ENCODE measurements at places on chromosomes 12 and 14.

GRCh38 chr12:7146906-7147305 is 16.7 kb downstream of the CLSTN3 start:
- DNase-seq = no peak

DNA sequence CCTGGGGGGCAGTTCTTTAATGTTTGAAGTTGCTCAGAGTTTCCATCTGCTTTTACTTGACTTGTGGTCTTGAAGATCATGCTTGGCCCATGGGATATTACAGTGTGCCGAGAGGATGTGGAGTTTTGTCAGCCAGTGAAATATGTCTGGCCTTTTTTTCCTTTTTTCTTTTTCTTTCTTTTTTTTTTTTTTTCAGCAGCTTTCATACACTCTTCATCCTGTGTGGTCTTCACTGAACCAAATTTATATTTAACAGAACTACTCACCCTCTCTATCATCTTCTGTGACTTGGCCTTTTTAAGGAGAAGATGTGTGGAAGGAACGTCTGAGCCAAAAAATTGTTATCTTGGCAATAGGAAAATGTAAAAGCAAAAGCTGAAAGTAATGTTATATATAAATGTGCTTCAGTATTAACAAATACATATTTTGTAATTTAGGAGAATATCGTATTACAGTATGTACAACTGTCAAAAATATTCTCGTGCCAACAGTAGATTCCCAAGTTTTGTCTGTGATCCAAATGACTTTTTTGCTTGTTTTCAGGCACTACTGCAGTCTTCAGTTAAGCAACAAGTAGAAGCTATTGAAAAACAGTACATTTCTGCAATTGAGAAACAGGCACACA is 200.6 kb downstream of the CCDC91 start:
- DNase-seq = no peak

DNA sequence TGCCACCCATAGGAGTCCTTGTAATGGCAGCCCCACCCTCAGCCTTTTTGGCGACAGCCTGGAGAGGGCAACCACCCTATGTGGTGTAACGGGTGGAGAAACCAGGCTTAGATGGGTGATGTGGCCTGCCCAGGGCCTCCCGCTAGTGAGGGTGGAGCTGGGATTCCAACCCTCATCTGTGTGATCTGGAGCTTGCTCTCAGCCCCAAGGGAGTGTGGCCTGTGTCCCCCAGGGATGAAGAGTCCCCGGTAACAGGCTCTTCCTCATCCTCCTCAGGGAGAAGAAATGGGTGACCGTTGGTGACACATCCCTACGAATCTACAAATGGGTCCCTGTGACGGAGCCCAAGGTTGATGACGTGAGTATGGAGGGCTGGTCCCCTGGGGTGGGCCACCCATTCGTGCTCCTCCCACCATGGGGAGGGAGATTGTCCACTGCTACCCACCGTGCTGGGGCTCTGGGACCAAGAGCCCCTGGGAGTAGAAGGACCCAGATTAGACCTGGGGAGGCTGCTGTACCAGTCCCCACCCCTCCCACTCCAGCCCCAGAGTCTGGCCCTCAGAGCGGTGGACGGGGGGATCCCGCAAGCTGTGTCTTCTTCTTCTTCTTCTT is 8.8 kb downstream of the BCL7A start:
- no peak for DNase-seq

GRCh38 chr12:113620437-113620976 is 148.8 kb upstream of the LHX5 start:
- DNase-seq = no peak

DNA sequence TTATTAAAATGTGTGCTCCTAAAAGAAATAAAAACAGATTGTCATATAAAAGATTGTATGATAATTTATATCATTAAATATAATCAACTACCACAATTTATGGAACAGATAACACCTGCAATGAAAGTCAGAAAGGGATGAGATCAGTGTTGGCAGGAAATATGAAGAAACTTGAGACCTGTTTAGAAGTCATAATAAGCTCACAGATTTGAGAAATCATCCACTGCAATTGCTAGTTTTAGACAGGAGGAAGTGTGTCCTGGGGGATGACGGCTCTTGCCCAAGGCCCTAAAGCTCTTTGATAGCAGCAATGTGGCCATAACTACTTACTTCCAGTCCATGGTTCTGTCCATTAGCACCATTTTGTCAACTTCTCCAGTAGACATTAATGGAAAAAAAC is 122.8 kb upstream of the SOX5 start:
- DNase-seq = no peak

DNA sequence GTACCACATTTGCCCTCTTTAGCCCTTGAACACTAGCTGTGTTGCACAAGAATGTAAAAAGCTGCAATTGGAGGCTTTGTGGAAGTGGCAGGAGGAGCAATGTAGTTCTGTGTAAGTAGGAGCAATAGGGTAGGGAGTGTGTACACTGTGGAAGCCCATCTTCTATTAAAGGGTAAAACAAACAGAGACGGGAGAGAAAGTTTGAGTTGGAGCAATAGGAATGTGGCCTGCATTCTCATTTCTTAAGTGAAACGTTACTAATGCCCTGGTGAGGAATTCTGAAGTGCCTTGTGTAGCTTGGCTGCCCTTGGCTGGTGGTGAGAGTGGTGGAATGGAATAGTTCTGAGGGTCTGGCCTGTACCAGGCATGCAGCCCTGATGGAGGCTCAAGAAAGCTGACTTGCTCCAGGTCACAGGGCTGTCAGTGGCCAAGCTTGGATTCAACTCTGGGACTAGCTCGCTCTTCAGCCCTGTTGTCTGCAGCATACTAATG is 38.8 kb upstream of the ATP23 start:
- DNase-seq = no peak

- DNase-seq = peak; percentile 88
Observed at GRCh38 chr12:47885012-47885501, 19.7 kb downstream of the VDR start.

GRCh38 chr12:79373896-79374499 is 316.8 kb downstream of the PAWR start:
- peak; percentile 12 for DNase-seq

DNA sequence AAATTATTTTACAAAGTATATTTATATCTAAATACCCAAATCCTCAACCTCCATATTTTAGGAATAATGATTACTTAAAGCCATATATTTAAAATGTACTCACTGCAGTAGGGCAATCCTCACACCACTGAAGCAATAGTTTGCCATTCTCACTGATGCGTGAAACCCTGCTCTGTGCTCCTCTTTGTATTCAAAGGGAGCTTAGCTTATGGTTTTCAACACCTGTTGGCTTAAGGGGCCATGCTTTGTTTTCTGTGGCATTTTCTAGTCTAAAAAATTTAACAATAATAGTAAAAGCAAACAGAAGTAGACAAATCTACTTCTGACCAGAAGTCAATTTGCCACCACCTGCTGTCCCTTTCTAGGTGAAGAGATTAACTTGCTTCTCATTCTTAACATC is 294.6 kb downstream of the FLRT2 start:
- no peak for DNase-seq
